ENCODE measurements at places on chromosomes 2 and 18.

- no peak for DNase-seq
Measured at GRCh38 chr2:46843316-46843715, 72.3 kb downstream of the MCFD2 start.

DNA sequence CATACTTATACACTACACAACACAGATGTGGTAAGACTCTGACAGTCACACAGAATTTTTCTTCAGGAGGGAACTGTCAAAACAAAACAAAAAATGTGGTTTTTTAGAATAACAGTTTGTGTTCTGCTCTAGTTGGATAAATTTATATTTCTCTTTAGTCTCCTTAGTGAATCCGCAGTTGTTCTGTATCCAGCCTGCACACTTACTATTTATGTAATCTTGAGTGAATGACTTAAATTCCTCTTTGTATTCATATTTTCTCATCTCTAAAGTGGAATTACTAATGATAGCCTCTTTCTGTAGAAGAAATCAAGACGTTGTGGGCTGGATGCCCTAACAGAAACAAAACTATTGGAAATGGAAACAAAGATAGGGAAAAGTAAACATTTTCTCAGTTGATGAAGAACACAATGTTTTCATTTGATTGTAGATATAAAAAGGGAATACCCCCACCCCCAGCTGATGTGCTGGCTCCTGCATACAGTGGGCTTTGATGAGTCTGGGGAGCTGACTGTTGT lies 375.2 kb downstream of the TRIB2 start:
- DNase-seq, result no peak

GRCh38 chr2:216056739-216057138 lies 24.9 kb downstream of the PECR start:
- DNase-seq, result no peak

DNA sequence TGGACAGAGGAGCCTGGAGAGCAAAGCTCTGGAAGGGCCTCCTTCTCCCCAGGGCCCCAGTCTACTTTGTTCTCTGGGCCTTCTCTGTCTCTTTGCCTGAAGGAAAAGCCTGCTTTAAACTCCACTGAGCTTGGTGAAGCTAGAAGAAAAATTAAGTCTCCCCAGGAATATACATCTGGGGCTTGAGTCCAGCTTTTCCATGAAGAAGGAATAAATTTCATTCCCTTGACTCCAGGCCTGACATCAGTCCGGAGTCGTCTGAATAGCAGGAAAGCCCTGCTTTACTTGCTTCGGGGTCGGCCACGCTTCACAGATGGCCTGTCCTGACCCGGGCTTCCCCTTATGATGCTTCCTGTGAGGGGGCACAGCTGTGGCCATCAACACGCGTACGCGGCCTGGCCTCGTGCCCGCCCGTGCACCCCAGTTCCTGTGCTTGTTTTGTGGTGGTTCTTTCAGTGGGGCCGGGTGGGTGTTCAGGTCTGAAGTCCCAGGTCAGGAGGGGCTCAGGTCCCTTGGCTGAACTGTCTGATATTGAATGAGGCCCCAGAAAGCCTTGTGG lies 73.6 kb downstream of the ACOXL start:
- no peak for DNase-seq

DNA sequence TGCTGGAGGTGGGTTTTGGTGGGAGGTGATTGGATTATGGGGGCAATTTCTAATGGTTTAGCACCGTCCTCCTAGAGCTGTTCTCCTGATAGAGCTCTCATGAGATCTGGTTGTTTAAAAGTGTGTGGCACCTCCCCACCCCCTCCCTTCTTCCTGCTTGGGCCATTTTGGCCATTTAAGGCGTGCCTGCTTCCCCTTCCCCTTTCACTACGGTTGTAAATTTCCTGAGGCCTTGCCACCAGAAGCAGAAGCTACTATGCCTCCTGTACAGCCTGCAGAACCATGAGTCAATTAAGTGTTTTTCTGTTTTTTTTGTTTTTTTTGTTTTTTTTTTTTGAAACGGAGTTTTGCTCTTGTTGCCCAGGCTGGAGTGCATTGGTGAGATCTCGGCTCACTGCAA lies 335.7 kb upstream of the HS6ST1 start:
- DNase-seq, result no peak

DNA sequence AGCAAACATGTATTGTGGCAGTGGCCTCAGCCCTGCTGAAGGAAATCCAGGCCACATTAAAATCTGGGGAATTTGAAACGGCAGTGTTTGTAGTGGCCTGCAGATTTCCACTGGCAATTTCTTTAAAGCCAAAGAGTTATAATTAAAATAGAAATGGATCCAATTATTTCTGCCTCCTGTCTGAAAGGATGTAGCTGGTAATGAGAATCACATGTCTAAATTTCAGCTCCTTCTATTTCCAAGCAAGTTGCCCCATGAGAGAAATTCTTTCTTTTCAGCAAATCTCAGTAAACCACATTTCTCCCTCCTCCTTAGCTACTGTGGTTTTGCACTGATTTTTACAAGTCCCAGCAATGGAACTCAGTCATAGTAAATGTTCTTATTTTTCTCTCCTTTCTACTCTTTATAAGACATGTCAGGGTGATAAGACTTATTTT lies 55.4 kb upstream of the ZNF396 start:
- no peak for DNase-seq

DNA sequence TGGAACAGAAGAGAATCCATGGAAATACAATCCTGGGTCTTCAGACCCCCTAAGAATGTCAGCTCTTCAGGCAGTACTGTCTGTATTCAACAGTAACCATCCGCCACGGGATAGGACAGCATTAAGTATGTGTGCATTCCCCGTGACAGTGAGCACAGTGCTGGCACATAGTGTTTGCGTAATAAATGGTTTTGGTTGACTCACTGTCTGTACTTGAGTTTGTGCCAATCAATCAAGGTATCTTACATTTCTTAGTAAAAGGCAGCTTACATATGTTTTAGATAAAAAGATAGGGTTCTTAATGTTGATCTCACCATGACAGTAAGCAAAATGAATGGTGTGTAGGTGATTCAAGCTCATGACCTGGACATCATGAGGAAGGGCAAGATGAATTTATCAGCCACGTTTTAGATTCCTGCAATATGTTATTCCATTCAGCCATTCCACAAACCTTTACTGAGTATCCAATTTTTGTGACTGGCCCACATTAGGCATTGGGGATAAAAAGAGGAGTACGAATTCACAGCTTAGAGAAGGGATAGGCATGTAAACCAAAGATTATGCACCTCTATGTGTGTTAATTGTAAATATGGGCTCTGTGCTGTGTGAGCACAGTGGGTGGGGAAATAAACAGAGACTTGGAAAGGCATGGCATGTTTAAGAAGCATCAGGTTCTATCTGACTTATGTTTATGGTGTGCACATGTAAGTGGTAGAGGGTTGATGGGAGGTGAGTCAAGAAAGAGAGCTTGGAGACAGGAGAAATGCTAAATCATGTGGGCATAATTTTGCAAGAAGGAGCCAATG lies 258.8 kb downstream of the SLC8A1 start:
- no peak for DNase-seq

DNA sequence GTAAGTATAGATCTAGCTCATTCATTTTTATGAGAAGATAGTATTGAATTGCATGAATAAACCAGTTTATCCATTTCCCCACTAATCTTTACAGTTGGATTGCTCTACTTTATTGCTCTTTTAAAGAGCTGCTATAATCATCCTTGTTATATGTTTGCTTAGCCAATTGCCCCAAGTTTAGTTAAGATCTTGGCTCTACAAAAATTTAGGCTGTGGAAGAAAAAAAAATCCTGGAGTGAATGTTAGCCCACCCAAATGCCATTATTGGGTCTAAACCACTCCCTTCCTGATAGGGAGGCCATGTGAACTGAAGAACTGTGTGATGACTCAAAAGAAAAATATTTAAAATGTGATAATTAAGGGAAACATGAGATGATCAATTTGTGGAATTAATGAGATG lies 2.9 kb downstream of the ALS2 start:
- no peak for DNase-seq

GRCh38 chr18:35716169-35716831 lies 134.8 kb downstream of the GALNT1 start:
- DNase-seq, result no peak

GRCh38 chr2:149064856-149065630 lies 26.5 kb downstream of the LYPD6B start:
- no peak for DNase-seq

DNA sequence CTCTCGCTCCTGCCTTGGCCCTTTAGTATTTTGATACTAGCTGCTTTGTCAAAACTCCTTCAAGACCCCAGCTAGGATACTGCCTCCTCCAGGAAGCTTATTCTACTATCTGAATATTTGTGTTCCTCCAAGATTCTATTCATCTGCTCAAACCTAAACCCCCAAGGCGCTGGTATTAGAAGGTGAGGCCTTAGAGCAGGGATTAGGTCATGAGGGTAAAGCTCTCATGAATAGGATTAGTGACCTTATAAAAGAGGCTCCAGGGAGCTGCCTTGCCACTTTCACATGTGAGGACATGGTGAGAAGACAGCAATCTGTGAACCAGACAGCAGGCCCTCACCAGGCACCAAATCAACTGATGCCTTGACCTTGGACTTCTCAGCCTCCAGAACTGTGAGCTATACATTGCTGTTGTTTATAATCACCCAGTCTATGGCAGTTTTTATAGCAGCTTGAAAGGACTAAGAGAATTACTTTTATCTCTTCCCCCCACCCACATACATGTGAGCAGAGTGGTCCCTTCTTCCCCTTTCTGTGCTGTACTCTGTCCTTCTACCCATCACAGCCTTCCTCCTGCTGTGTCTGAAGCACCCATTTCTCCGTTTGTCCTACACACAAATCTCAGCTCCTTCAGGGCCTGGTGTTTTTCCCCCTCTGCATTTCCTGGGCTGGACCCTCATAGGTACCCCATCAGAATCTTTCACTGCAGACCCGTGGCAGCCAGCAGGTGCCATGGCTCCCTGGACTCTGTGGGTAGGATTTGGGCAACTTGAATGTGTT lies 54.5 kb downstream of the HS1BP3 start:
- DNase-seq, result no peak

DNA sequence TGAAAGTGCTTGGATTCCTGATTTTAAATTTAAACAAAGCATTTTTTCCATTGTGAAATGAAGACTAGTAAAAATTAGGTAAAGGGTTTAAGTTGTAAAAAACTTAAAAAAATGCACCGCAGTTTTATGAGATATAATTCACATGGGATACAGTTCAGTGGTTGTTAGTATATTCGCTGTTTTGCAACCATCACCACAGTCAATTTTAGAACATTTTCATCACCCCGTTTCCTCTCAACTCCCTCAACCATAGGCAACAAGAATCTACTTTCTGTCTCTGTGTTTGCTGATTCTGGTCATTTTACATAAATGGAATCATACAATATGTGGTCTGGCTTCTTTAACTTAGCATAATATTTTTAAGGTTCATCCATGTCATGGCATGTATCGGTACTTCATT lies 4.0 kb downstream of the DGKD start:
- no peak for DNase-seq

DNA sequence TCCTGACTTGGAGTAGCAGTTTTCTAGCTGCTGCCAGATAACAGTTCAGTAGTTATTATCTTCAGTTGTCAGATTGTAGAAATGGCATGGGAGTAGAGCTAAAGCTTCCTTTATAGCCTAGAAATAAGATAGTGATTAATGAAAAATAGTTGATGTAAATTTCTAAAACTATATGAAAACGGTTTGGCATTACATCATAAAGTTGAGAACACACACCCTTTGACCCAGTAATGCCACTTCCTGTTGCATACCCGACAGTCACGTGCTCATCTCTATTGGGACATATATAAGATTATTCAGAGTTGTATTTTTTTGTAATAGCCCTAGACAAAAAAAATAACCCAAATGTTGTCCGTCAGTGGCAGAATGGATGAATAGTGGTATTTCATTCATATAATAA lies 39.4 kb upstream of the ASB1 start:
- no peak for DNase-seq

- no peak for DNase-seq
Measured at GRCh38 chr2:175726223-175726622, 275.8 kb downstream of the LNPK start.

DNA sequence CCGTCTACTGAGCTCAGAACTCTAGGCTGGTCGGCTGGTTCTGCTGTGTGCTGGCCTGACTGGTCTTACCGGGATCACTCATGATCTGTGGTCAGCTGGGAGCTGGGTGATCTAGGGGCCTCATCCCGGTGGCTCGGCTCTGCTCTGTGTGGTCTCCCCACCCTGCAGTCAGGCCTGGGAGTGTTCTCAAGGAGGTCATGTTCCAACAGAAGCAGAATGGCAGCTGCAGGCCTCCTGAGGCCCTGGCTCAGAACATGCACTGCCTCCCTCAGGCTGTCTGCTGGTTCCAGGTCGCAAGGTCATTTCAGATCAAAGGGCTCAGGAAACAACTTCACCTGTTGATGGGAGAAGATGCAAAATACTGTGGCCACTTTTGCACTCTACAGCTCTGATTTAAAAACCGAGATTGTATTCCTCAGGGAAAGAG lies 81.1 kb upstream of the RFX8 start:
- DNase-seq, result no peak

GRCh38 chr2:66494708-66495107 lies 59.8 kb downstream of the MEIS1 start:
- DNase-seq, result no peak

DNA sequence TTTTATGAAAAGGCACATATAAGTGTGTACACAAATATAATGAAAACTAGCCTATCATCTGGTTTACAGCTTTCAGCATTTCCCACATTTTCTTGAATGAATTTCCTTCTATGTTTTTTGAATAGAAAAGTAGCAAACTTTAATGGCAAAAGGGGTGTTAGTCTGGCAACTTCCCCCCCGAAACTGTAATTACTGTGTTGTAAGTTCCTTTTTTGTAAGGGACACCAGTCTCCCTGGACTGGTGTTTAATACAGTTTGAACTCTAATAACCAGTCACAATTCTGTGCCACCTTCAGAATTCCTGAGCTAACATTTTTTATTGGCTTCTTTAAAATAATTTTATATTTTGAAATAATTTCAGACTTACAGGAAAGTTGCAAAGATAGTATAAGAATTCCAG lies 94.2 kb downstream of the ACSL3 start:
- no peak for DNase-seq

DNA sequence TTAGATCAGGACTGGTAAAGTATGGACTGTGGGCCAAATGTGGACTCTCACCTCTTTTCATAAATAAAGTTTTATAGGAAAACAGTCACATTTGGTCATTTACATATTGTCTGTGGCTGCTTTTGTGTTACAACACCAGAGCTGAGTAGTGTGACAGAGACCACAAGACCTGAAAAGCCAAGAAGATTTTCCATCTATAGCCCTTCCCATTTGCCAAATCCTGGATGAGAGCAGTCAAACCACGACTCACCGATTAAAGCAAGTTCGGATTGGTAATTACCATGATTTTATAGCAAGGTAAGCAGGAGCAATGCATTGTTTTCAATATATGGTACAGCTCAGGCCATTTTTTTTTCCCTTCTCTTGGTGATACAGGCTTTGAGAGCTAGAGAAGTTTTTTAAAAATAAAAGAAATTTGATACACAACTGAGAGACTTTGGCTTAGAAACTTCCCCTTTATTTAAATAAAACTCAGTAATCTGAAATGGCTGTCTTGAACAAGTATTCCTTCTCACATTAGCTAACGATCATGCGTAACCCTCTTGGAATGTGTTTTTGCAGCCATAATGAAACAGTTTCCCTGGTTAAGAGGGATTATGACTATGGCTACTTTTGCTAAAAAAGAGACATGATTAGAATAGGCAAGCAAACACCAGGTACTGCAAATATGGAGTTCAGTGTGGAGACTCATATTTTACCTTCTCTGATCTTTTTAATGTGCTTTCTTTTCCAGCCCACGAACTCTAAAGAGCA lies 9.5 kb upstream of the MALL start:
- DNase-seq, result no peak
